NCI-H510A (cell line): ENCODE measurements at places on chromosomes 16 and 17.

DNA sequence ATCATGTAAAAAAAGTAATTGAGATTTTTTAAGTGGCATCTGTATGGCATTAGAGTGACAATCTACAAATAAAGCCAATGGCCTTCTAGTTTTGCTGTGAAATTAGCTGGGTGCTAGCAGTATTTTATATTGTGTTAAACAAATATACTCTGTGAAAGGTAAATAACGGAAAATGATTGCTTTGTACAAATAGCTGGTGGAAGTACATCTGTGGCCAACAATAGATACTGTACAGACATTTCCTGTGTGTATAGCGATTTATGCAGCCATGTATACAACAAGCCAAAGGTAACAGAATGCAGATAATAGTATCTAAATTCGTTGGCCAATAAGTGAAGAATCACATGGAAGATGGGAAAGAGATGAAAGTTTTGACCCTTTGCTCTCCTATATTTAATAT is 26.6 kb downstream of the IQCK start:
- no peak for DNase-seq

DNA sequence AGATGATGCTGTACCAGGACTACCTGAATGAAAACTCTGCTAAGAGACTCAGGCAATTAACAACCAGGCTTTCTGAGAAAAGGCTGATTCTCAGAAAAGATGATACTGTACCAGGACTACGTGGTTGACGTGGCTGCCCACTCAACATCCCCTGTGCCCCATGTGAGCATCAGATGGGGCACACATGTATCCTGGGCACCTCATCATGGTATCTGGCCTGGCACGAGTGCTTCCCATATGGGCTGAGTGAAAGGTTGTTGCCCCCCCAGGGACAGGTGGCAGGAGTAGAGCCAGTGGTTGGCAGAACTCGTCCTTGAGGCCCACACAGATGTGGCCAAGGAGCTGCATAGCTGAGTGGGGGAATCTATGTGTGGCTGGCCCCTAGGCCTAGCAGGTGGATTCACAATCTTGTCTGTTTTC is 3.5 kb upstream of the CES4A start:
- no peak for DNase-seq

DNA sequence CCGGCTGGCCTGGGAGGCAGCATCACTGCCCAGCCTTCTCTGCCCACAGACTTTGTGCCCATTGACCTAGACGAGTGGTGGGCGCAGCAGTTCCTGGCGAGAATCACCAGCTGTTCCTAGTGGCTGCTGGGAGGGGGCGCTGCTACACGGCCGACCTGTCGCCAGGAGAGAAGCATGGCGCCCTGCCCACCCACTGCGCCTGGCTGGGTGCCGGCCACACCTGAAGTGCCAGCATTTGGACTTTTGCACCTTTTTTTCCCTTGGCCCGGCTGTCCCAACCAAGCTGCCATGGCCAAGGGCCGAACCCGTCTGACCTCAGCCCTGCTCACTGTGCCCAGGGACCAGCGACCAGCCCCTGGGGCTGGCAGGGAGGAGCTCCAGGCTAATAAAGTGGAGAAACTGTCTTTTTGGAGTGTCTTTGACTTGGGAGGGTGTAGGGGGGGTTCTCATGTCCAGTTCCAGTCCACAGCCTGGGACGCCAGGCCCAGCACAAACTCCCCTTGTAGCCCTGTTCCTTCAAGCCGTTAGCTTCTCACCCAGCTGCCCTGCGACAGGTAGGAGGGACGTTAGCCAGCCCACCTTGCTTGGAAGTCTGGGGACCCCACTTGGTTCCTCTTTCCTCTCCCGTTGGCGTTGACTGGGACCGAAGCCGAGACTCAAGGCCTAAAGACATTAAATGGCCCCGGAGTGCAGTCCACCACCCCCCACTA is 939 bp upstream of the WDR90 start:
- DNase-seq, result no peak

DNA sequence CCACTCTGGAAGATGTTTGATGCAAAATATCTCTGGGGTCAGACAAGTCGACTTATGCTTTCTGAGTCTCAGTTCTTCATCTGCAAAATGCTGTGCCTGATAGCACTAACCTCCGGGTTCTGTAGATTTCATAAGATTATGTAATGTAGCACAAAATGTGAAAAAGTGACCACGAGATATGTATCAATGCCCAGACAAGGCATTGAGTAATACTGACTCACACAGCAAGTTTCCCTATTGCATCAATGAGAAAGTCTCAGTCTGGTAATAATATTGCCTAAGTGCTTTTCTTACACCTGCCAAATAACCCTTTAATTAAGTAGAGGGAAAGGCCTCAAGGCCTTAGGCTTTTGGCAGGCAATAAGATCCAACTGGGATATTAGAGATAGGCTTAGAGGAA is 41.4 kb upstream of the MMP2 start:
- DNase-seq, result no peak

- DNase-seq, result no peak
These were observed 1.8 kb downstream of the SOCS1 start for GRCh38 chr16:11253995-11254912.

- no peak for DNase-seq
These were observed 19.7 kb downstream of the G6PC1 start for GRCh38 chr17:42920106-42920900.

DNA sequence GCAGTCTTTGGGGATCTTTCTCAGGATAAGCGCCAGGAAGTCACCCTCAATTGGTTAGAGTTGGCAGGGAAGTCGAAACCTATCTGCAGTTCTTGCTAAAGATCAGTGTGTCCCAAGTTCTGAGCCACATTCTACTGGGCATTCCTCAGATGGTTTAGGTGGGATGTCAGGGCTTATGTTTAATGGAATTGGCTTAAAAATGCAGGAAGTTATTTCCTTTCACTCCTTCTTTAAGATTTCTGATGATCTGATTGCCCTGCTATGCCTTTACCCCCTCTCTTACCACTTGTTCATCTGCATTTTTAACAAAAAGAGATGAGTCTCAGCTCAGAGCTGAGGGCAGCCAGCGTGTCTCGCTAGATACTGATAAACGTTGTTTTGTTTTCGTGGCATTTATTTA is 30.8 kb downstream of the FOXL1 start:
- DNase-seq, result no peak

- DNase-seq, result no peak
These were observed 15.4 kb downstream of the C17orf78 start for GRCh38 chr17:37391146-37391545.

DNA sequence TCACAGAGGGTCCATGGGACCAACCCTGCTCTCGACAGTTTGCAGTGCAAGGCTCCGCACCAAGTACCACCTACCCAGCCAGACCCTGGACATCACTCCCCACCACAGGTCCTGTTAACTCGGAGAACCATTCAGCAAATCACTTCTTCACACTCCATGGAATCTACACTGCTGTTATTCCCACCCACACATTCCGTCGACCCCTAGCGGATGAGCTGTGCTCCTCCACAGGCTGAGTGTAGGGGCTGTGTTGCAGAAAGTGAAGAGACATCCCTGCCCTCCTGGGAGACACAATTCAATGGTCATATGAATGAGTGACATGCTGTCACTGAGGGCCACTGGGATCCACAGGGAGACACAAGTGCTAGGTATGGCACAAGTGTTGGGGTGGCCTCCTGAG is 27.5 kb downstream of the MPG start:
- no peak for DNase-seq

DNA sequence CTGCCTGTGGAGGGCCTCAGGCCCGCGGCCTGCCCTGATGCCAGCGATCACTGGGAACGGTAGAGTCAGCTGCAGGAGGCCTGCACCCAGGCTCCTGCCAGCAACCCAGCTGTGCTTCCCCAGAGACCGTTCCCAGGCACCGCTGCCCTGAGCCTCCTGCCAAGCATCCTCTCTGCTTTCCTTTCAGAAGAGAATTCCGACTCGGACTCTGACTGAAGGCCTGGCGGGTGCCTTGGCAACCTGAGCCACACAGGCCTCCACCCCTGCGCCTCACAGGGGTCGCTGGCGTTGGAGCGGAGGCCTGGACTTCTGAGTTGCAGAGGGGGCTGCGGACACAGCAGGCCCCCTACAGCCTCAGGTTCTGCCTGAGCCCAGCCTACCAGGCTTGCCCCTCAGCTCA is 7.9 kb downstream of the CMTM3 start:
- no peak for DNase-seq

GRCh38 chr17:56891751-56892150 is 22.1 kb downstream of the TRIM25 start:
- DNase-seq, result no peak

- no peak for DNase-seq
These were observed 174.7 kb downstream of the KATNIP start for GRCh38 chr16:27724482-27725235.

- peak; percentile 99 for DNase-seq
These were observed at the start of gene SNX11 for GRCh38 chr17:48107137-48108055. Gene SNX11 (plus strand): TSS chr17:48107766. CDS start chr17:48112044, 4,278 bp downstream.

GRCh38 chr16:49015225-49015592 is 266.4 kb downstream of the CBLN1 start:
- DNase-seq, result no peak

DNA sequence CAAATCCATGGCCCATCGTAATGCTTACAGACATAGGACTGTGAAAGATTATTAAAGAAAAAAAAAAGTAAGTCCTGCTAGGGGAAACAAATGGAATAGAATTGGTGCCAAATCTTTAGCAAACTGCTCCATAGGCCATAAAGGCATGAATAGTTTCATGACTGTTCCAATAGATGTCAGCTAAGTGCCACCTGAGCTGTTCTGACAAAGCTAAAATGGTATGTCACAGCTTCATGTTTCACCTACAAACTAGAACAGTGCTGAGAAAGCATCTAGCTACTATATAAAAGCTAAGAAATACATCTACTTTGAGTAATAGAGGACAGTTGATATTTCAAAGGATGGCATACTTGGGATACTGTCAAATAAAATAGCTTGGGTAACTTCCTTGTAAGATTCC is 771.6 kb upstream of the CA10 start:
- no peak for DNase-seq
